Activated CD8-positive, alpha-beta memory T cell treated with anti-CD3 and anti-CD28 coated beads, Interleukin-2, amount 50 U/mL, for 48 hours (primary cell): ENCODE measurements at places on chromosomes 12 and 14.
A peak's percentile ranks its signal among the peaks of the same experiment; 100 is the strongest.

DNA sequence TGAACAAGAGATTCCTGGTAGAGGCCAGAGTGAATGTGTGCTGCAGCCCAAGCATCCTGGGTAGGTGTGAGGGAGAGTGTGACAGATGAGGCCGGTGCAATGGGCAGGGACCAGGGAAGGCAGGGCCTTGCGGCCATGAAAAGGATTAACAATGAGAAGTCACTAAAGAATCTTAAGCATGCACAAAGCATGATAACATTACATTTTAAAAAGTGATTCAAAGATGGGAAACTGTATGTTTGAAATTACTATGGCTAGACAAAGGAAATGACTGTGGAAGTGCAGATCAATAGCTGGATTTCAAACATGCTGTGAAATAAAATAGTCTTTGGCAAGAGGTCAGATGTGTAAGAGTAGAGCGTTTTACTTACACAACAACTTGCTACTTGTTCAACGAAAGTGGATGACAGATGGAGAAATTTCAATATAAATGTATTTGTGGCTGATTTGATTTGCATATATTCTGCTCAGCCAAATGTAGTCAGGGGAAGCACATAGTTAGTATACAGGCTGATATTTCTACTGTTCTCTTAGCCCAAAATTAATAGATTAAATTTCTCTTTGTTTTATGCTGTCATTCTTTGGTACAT is 175.5 kb downstream of the CCDC59 start:
- no peak for DNase-seq

GRCh38 chr14:69152902-69153151 is at the start of gene DCAF5:
DCAF5 (minus strand) TSS chr14:69153119; CDS start chr14:69152978, 141 bp downstream.
- DNase-seq, result peak; percentile 92

GRCh38 chr14:64235652-64236640 is 58.2 kb downstream of the ESR2 start:
- DNase-seq, result no peak

- no peak for DNase-seq
Measured at GRCh38 chr14:57058319-57058718, 210.4 kb downstream of the EXOC5 start.

DNA sequence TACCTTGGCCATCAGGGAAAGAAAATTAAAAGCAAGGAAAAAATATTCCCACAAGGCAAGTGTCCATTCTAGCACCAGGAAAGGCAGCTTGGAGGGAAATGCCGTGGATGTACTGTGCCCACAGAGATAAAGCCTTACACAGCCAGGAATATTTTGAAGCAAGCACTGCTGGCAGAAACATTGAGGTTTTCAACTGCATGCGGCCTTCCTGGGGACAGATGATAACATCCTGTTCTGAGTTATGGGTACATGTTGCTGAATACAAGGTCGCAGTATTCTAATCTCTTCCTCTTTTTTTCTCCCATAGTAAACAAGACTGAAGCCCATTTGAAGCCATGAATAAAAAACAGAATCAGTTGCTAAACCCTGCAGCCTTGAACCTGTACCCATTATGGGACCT is 197.1 kb downstream of the BTG1 start:
- DNase-seq, result no peak
